ENCODE measurements at places on chromosomes 6 and 20. TPM values are rescaled to one million over a fixed set of nuclear protein-coding genes. Genes with fewer than 3 reads are reported as not detected.

Gene SGK2
- 36.8 TPM for polyA plus RNA-seq

Gene DST
- polyA plus RNA-seq = 210 TPM

Gene TRAPPC3L
- 0.39 TPM for polyA plus RNA-seq

Gene C6orf132
- polyA plus RNA-seq = 4.1 TPM

Gene TCFL5
- polyA plus RNA-seq = 12.8 TPM

Gene ENPP4
- polyA plus RNA-seq = 19.0 TPM

Gene MOG
- polyA plus RNA-seq = not detected

- DNase-seq = no peak
These were observed 551 bp downstream of the TREML2 start for GRCh38 chr6:41200296-41200900.

DNA sequence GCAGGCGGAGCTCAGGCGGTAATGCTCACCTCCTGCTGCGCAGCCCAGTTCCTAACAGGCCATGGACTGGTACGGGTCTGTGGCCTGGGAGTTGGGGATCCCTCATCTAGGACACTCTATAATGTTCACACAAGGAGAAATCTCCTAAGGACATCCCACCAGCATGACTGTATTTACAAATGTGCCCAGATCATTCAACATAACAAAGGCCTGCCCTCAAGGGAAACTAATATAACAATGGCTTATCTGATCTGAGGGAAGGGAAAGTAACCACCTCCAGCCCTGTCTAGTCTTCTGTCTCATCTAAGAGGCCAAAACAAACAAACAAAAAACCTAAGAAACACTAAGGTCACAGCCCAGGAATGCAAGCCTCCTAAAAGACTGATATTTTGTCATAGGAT, 232.8 kb downstream of the RNGTT start:
- DNase-seq = no peak

- no peak for DNase-seq
These were observed 911.6 kb upstream of the SLC35B3 start for GRCh38 chr6:9346923-9347322.

DNA sequence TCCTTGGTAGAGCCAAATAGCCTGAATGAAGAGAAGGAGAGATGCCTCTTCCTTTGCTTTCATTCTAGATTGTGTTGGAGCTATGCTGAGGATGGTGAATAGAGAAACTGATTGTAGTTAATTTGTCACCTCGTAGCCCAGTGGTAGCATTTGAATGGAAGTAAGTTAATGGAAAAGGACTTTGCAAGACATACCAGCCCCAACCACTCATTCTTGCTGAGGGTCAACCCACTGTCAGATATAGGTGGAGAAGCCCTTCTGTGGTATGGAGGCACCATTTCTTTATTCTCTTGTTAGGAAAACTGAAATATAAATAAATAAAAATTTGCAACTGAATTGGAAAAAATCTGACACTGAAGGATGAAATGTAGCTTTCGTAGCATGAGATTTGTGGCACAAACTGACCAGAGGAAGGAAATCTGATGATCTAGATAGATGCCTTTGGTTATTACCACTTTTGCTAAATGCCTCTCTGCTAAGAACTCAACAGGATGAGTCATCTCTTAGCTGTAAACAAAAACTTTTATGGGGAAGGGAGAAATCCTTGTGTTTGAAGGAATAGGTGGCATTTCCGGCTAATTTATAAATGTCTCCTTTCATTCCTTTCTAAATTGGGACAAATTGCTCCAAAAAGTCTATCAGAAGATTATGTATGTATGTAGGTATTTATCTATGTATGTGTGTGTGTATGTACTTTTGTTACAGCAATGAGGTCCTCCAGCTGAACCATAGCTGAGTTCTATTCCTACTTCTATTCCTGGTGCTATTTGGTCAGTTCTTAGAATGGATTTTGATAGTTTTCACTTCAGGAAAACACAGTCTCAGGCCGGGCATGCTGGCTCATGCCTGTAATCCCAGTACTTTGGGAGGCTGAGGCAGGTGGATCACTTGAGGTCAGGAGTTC, 76.5 kb upstream of the SUPT3H start:
- no peak for DNase-seq

DNA sequence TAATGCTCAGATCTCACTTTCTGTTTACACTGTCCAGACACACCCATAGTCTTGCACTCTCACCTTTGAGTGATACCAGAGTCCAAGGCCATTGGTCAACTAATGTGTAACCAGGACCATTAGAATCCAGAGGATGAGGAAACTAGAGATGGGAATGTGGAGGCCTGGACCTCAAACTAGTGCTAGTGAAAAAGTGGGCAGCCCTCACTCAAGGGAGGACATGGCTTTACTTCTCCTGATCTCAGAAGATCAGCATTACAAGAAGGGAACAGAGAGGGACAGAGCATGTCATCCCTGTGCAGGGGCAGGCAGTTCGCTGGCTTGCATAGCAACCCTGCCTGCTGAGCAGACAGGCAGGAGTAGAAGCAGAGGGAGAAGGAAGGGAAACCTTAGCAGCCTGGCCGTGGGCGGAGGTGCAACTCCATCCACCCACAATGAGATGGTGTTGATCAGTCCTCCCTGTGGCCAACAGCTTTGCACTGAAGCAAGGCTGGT, 22.6 kb upstream of the XRN2 start:
- DNase-seq = no peak

All from right renal pelvis (tissue), 4 donors.